ENCODE measurements at places on chromosomes 4 and X. TPM values are rescaled to one million over a fixed set of nuclear protein-coding genes. Genes with fewer than 3 reads are reported as not detected.

Gene MEPE
- total RNA-seq = not detected

Gene PAGE2
- not detected for total RNA-seq

Gene MAGEE1
- 10.9 TPM for total RNA-seq

Gene SYAP1
- total RNA-seq = 19.3 TPM

Gene GABRA4
- not detected for total RNA-seq

Gene ANAPC4
- 50.5 TPM for total RNA-seq

Gene GYG2
- not detected for total RNA-seq

Gene XK
- total RNA-seq = 0.18 TPM

Gene STK32B
- not detected for total RNA-seq

Gene DGKK
- not detected for total RNA-seq

Gene SYN1
- total RNA-seq = 0.92 TPM

Gene FAM149A
- 1.8 TPM for total RNA-seq

Gene HERC5
- 15.5 TPM for total RNA-seq

Gene TMPRSS11B
- total RNA-seq = not detected

Gene VAMP7
- total RNA-seq = 20.3 TPM

Gene PRKG2
- 0.54 TPM for total RNA-seq

Gene C4orf33
- total RNA-seq = 4.4 TPM

- no peak for DNase-seq
These were observed 139.6 kb downstream of the DCLK2 start for GRCh38 chr4:150217808-150218207.

DNA sequence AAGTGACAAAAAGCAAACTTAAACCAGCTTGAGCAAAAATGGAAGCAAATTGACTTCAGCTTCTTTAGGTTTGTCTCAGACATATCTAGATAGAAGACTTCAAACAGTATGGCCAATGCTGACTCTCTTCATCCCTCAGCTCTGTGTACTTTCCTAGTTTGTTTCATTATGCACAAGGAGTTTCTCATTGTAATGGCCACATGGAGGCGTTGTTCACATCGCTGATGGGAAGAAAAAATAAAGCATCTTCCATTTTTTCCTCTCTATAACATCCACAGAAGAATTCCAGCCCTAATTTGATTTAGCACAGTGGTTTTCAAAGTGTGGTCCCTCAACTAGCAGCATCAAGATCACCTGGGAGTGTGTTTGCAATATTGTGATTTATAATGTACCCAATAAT is 397.5 kb upstream of the PRKX start:
- DNase-seq = no peak

DNA sequence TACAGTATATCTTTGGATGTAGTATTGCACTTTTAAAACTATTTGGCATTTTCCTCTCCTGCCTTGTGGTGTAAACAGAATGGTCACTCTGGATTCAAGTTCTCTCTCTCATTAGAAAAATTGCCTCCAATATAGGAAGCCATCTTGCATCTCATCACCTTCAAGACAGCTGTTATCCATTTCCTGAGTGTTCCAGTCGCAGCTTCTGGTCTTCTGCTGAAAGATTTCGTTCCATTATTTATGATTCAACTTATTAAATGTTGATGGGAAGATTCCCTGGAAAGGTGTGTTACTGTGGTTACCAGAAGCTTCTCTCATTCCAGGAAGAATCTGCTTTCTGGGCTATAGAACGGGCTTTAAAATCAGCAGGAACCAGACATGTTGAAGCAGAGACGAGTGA is 568.3 kb upstream of the SLIT2 start:
- DNase-seq = no peak

DNA sequence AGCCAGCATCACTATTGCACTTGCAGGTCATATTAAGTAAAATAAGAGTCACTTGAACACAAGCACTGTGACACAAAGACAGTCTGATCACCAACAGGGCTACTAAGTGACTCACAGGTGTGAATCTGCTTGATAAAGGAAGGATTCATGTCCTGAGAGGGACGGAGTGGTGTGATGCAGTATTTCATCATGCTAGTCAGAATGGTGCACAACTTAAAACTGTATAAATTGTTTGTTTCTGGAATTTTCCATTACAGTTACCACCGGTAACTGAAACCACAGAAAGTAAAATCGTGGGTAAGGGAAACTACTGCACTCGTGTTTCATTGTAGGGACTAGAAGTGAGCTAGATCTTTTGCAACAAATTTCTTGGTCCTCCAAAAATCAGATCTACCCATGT is 109.7 kb downstream of the ELOVL6 start:
- no peak for DNase-seq

DNA sequence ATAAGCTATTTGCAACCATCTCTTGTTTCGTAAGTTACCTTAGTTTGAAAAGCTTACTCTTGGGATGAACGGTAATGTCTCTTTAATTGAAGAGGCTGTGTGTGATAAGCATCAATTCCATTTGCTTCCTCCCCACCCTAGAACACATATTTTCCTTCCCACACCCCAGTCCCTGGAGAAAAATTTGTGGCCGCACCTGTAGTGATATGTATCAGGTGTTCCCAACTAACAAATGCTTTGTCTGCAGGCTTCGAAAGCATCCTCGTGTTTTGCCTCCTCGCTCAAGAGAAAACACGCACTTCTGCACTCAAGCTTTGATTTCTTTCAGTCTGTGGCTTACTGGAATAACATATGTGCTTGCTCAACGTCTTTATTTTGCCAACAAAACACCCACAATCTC is 143.8 kb upstream of the OTUD4 start:
- DNase-seq = no peak

GRCh38 chr4:81142744-81143143 is 72.3 kb downstream of the PRKG2 start:
- no peak for DNase-seq

GRCh38 chr4:142077048-142077447 is 440.7 kb downstream of the IL15 start:
- DNase-seq = no peak

DNA sequence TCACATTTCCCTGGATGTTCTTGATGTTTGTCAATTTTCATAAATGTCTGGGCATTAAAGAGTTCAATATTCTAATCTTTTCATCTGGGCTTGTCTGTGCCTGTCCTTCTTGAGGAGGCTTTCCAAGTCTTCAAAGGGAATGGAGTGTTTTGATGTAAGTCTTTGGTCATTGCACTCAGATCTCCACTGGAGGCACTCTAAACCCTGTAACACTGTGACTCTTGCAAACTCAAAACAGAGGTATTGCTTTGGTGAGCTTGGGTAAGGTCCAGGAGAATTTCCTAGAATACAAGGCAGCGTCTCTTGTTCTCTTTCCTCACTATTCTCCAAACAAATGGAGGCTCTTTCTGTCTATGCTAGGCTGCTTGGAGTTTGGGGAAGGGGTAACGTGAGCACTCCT is 1118.1 kb upstream of the PABPC4L start:
- no peak for DNase-seq

DNA sequence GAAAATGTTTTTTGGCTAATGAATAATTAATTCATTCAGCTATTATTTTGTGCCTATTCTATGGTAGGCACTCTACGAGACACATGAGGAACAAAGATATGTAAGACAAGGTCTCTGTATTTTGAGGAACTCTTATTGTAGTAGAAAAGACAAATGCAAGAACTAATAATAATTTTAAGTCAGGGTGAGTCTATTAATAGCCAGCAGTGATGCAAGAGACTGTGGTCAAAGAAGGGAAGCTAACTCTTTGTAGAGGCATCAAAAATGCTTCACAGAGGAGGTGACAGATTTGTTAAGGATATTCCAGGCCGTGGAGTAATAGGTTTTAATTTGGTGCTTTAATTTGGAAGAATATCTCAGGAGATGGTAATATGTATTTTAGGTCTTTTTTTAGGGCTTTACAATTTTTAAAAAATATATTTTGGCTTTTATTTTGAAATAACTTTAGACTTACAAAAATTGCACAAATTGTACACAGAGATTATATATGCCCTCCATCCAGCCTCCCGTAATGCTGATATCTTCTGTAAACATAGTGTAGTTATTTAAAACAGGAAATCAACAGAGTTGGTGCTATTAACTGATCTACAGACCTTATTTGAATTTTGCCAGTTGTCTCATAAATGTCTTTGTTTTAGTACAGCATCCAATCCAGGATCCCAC is 48.1 kb downstream of the DCLK2 start:
- DNase-seq = no peak

DNA sequence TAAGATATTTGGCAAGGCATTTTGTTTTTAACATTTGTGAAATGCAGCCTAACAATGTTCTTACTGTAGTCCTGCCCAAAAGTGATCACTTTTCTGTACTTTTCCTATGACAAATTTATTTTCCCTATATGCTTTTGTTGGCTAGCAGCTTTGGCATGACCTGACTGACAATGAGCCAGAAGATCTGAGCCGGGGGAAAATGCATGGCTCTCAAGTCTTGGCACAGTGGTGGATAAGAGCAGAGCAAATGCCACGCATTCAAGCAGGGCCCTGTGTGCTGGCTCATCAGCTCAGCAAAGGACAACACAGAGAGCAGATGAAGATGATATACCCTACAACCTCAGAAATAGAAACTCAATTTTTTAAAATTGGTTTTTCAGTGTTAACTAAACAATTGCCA is 187.3 kb downstream of the ANAPC10 start:
- no peak for DNase-seq

DNA sequence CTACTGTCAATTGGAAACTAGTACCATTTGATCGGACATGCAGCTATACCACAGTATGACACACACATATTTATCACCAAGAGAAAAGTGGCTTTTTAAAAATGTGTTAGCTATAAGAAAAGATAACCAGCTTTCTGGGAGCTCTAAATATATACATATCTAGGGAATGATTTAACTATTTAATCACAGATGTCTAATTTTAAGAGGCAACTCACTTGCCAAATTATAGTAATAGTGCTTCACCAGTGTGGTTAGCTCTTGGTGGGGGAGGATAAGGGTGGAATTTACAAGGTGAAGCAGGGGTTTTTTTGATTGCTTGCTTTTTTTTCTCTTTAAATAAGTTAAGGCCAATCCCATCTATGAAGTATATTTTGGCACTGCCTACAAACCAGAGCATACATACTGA is 547.7 kb upstream of the DIPK2B start:
- no peak for DNase-seq

DNA sequence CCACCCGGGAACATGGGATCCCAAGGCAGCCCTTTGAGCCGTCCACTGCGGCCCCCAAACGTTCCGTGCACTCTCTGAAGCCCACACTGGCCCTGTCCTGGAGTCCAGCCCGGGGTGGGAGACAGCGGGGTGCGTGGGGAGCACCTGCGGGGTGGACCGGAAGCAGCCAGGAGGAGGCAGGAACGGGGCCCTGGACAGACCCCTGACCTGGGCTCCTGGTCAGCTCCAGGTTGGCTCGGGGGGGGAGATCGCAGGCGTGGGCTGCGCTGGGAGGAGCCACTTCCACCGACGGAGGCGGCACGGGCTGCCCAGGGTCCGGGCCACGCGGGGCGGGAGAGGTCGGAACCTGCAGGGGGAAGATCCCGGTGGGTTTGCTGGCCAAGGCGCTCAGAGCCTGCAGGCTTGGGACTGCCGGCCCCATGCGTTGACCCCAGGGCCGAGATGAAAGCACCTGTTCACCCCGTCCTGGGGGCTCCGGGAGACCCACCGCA is 5.7 kb upstream of the PLCXD1 start:
- no peak for DNase-seq

GRCh38 chr4:79177388-79177787 is 148.5 kb downstream of the NAA11 start:
- DNase-seq = no peak

GRCh38 chr4:67106861-67107460 is 438.3 kb downstream of the CENPC start:
- DNase-seq = no peak

- DNase-seq = no peak
These were observed 673.4 kb downstream of the PCDH18 start for GRCh38 chr4:136858903-136859302.

- DNase-seq = no peak
These were observed 3.0 kb downstream of the NCBP2L start for GRCh38 chrX:107780525-107780924.

DNA sequence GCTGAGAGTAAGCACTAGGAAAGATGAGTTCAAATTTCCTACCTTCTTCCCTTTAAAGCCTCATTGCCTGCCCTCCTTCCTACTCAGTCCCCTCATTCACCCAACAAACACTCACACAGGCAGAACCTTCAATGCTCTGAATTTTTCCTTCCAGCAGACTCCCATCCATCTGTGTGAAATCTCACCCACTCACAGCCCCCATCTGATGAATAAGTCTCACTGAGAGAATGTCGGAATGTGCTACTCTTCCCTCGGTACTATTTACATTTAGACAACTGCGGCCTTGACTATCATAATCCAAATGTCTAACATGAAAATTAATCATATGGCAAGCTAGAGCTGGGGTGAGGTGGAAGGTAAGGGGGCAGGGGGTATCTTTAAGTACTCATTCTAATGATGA is 19.4 kb downstream of the CLDN2 start:
- no peak for DNase-seq

- DNase-seq = no peak
These were observed 716.0 kb downstream of the CENPC start for GRCh38 chr4:66829310-66829709.

DNA sequence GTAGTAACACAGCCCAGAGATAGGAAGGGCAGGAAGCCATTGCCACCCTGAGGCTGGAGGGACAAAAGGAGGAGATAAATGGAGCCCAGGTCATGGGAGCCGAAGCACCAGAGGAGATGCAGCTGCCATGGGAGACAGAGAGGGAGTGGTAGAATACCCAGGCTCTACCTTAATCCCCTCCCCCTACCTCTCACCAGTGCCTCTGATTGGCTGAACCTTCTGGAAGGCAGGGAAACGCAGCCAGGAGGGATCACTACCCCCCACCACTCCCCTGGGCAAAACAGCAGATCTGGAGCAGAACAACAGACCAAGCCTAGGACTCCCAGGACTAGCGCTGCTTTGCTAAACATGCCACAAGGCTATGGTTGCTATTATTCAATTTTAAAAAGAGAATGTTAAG is 114.2 kb downstream of the ZNF827 start:
- DNase-seq = no peak

GRCh38 chrX:120793098-120793497 is 82.6 kb downstream of the CT47B1 start:
- no peak for DNase-seq

- DNase-seq = no peak
These were observed 312.3 kb downstream of the FBXW7 start for GRCh38 chr4:152223600-152223999.

- DNase-seq = no peak
These were observed 67.9 kb upstream of the STX18 start for GRCh38 chr4:4609622-4610334.

DNA sequence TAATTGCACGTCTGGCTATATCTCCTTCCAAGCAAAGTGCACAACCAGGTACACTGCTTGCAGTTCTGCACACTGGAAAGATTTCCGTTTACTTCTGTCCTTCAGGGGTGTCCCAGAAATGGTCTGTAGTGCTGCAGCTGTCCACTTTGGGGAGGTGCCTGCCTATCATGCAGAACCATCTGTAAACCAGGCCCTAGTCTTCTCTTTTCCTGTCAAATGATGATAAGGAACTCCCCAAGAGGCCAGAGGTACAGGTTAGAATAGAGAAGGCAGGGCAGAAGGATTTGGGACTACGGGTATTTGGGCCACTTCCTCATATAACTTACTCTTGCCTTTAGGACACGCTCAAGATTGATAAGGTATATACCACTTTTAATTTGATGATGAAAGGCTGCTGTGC is 746.9 kb downstream of the FAT4 start:
- no peak for DNase-seq

GRCh38 chr4:82005158-82005557 is 368.6 kb downstream of the HNRNPD start:
- DNase-seq = no peak
